ENCODE measurements at places on chromosomes 11 and 22.
A peak's percentile ranks its signal among the peaks of the same experiment; 100 is the strongest.

GRCh38 chr22:17878186-17878694 lies 104.0 kb upstream of the BID start:
- DNase-seq: no peak

- DNase-seq: peak; percentile 2
These were observed 590.0 kb downstream of the METTL15 start for GRCh38 chr11:28697920-28698827.

- DNase-seq: no peak
These were observed 40.9 kb upstream of the ETS1 start for GRCh38 chr11:128628325-128628673.

GRCh38 chr11:119416606-119417580 lies 6.1 kb downstream of the THY1 start:
- DNase-seq: no peak

- no peak for DNase-seq
These were observed 61.6 kb downstream of the STK33 start for GRCh38 chr11:8532475-8532874.

GRCh38 chr11:97890466-97890865 lies 1130.3 kb upstream of the CNTN5 start:
- DNase-seq: no peak

- DNase-seq: peak; percentile 61
These were observed 27.6 kb downstream of the USH1C start for GRCh38 chr11:17516551-17517150.

- DNase-seq: no peak
These were observed 427.9 kb upstream of the CCDC179 start for GRCh38 chr11:23288003-23288783.

DNA sequence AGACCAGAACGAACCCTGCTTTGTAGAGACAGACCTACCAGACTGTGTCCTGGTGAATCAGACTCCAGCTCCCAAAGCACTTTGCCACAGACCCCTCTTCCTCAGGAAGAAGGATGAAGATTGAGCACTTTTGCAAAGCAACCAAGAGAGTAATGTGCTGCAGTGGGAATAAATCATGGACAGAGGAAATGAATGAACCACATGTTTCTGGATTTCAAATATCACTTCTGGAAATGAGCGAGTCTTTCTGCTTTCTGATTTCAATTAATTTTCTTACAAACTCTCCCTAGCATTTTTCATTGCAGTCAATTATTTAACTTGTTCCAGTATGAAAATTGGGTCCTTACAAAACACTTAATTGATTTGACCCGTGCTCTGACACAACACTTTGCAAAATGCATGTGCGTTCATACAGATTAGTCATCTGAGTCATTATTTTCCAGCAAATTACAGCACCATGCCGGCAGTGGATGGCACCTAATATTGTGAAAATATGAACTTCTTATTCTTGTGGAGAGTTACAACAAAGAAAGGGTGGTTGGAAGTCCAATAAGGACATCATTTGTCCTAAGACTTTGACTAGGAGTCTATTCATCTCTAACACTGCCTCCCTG lies 315.9 kb upstream of the CCDC90B start:
- DNase-seq: no peak

DNA sequence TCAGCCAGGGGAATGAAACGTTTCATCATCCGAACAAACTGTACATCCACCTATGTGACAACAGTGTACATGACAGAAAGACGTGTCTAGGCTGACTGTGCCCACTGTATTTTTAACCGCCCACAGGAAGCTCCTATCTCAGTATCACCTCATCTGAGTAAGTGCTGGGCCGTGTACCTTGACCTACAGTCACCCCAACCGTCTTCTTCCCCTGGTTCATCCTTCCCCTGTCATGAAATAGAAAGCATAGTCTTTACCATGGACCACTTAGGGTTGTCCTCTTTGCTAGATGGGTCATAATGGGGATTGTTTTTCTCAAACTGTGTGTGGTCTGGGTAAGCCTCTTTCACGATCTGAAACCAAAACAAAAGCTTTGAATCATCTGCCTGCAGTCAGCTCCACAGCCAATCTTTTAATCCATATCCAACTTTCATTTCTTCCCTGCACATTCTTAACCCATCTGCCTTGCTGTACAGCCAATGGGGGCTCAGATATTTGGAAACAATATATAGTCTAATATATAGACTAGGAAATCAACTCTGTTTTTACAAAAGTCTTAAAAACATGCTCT lies 4.2 kb downstream of the THYN1 start:
- no peak for DNase-seq

- DNase-seq: no peak
These were observed 21.0 kb upstream of the UVRAG start for GRCh38 chr11:75793966-75794365.

- DNase-seq: no peak
These were observed 119.1 kb upstream of the CSNK2A3 start for GRCh38 chr11:11472106-11472505.

DNA sequence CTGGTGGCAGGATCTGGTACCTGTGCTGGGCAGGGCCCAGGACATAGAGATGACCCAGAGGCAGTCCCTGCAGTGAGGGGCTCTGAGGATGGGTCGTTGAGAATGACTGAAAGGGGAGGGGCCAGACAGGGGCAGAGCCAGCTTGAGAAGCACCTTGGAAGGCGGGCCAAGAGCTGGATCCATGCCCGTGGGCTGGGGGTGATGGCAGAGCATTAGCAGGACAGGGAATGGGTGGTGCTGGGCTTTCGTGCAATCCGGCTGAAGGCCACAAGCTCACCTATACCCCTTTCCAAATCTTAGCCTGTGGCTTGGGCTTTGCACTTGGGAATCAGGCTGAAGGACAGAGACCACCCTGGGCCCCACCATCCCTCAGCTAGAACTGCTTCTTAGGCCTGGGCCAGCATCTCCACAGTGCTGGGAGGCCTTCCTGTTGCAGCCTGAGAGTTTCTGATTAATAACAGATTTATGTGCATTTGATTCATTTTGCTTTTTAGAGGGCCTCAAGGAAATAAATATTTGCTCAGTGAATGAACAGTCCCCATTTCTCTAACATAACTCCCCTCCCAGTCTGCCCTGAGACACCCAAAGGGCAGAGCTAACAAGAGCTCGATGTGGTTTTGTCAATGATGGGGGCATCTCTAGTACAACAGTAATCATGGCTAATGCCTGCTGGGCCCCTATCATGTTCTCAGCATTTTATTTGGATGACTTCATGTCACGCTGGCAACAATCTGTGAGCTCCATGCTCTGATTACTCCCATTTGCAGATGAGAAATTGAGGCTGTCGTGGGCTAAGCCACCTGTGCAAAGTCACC lies 39.3 kb downstream of the RIBC2 start:
- no peak for DNase-seq

DNA sequence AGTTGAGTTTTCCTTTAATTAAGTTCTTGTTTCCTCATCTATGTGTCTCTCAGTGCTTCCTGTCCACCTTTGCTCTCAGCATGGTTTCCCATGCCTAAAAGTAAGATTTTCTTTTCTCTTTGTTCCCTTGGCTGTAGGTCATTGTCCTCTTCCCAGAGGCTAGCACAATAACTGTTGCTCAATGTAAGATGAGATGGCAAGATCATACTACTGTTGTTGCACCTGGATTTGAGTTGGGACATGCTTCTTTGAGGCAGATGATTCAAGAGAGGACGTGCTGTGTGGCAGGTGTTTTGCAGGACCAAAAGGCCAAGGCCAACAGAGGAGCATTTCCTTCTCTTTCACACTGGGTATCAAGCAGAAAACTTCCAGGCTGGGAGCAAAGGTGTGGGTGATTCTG lies 11.3 kb upstream of the NELL1 start:
- no peak for DNase-seq

DNA sequence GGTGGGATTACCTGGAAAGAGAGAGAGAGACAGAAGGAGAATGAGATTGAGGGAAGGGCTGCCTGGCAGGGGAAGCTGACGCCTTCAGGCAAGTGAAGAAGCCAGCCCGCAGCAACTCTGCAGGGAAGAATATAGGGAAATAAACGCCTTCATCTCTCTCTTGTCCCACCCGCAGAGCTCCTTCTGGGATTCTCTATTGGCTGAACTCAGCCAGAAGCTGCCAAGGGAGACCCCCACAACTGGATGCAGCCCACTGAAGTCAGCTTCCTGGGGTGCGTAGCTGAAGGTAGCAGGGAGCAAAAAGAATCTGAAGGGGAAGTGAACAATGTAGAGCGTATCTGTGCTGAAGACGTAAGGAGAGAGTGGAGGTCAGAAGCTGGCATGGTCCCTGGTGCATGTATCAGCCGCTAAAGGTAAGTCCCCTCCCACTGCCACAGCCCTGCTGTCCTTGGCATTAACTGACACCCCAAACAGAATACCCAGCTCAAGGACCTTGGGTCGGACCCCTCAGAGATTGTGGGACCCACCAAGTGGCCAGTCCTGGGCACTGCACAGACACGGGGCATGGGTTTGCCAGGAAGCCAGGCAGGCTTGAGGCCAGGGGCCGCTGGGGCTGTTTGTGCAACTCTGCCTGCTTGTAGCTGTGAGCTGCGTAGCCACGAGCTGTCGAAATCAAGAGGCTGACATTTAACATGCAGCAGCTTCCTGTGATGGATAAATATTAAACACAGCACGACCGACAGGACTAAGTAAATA lies 469.9 kb downstream of the MN1 start:
- DNase-seq: peak; percentile 13

- no peak for DNase-seq
These were observed 9.2 kb downstream of the HRAS start for GRCh38 chr11:526192-526591.

GRCh38 chr11:931385-931784 lies 5.7 kb downstream of the AP2A2 start:
- no peak for DNase-seq

- no peak for DNase-seq
These were observed 628.6 kb upstream of the KIRREL3 start for GRCh38 chr11:127629200-127629599.

GRCh38 chr22:48449466-48450187 lies 1378.0 kb downstream of the BRD1 start:
- no peak for DNase-seq

GRCh38 chr22:22210375-22210774 lies 34.2 kb upstream of the VPREB1 start:
- DNase-seq: no peak

- no peak for DNase-seq
These were observed 10.1 kb downstream of the PRR14L start for GRCh38 chr22:31739795-31740201.

DNA sequence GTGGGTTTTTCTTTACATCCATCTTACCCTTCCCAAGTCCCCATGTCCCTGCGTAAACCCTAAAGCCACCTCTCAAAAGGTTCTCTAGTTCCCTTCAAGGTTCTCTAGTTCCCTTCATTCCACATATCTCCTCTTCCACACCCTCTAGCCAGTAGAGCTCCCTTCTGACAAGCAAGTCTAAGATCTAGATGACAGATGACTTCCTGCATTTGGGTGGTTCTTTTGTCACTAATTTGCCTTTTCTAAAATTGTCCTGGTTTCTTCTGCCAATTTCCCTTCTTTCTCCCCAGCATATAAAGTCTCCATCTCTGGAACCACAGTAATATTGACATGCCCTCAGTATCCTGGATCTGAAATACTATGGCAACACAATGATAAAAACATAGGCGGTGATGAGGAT lies 7.8 kb downstream of the CD3E start:
- DNase-seq: no peak

DNA sequence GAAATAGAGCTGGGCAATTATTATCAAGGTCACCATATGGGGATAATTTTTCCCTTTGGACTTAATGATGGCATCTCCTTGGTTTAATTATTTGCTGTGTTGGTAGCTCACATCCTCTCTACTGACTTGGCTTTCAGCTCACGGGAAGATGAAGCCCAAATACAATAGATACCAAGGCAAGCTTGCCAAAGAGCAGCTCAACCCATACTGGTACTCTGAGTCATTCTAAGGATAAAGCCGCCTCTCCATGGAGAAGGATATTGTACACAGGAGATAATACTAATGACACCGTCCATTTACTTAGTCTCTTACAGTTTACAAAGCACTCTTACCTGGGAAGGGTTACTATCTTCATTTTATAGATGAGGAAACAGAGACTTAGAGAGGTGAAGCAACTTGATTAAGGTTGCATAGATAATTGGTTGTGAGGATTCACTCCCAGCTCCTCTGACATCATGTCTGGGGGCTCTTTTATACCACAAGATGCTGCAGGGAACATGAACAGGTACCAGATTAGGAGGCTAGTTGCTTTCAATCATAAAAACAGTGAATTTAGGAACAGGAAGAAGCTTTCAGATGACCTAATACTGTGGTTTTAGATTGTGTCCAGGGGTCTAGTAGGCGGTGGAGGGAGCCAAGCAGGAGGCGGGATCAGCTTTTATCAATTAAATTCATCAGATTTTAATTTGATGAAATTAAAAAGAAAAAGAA lies 48.3 kb upstream of the PICALM start:
- no peak for DNase-seq

GRCh38 chr22:20008221-20008995 lies 8.2 kb downstream of the ARVCF start:
- no peak for DNase-seq

GRCh38 chr11:64053699-64054098 lies 18.0 kb downstream of the FLRT1 start:
- DNase-seq: no peak

DNA sequence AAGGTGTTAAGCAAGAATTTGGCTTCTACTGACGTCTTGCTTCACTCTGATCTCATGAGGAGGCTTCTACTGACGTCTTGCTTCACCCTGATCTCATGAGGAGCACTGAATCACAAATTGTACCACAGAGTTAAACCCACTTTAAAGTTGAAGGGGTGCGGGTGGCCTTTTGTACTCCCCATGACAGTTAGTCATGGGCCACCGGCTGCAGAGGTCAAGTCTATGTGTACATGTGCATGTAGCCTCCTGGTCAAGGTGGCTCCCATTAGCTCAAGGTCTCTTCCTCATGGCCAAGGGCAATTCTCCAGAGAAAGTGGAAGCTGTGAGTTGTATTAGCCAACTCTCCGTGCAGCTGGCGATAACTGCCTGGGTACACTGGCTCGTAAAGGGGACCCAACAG lies 23.1 kb upstream of the FZD4 start:
- DNase-seq: no peak

DNA sequence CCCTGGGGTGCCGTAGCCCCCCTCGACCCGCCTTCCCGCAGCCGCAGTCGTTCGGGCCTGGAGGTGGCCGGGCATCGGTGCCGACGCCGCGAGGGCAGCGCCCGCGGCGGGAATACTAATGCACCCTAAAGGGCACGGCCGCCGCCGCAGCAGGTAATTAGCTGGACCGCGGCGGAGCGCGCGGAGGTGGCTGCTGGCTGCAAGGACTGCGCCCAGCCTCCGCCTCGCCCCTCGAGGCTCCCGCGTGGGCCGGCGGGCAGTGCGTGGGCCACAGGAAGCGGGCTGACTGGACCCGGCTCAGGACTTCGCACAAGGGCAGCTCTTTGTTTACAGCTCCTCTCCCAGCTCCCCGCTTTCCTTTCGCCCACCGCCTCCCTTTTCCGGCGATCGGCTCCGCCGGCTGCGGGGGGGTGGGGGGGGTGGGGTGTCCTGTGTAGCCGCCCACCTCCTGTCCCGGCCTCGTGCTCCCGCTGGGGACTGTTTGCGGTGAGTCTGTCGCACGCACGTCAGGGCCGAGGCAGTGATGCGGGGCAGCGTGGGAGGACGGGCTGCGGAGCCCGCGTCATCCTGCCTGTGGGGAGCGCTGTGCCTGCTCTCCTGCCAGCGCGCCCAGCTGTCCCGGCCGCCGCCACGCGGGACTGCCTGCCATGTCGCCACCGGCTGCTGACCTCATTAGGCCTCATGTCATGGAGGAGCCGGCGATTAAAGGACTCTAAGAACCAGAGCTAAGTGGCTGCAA lies 53.2 kb downstream of the GRIK4 start:
- peak; percentile 51 for DNase-seq

All from C1 segment of cervical spinal cord (tissue), 14 donors.